8988T (cell line): ENCODE measurements at places on chromosomes 6 and 20.

DNA sequence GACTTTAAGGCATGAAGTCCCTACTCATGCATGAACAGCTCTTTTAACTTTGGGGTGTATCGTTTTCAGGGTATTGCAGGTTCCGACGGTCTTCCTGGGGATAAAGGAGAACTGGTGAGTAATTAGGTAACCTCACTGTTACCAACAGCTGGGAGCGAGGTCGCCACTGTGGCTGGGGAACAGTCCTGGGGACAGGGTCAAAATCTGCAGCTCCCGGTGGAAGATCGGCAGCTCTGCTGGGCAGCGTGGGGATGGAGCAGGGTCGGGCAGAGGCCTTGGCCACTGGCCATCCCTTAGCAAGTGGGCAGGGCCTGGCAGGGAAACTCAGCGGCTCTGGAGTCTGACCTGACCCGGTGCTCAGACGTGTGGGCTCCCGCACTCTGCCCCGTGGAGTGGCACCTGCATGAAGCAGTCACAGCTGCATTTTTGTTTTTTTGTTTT lies 16.1 kb downstream of the COL9A3 start:
- no peak for DNase-seq

GRCh38 chr20:12391099-12391498 lies 473.4 kb downstream of the BTBD3 start:
- no peak for DNase-seq

DNA sequence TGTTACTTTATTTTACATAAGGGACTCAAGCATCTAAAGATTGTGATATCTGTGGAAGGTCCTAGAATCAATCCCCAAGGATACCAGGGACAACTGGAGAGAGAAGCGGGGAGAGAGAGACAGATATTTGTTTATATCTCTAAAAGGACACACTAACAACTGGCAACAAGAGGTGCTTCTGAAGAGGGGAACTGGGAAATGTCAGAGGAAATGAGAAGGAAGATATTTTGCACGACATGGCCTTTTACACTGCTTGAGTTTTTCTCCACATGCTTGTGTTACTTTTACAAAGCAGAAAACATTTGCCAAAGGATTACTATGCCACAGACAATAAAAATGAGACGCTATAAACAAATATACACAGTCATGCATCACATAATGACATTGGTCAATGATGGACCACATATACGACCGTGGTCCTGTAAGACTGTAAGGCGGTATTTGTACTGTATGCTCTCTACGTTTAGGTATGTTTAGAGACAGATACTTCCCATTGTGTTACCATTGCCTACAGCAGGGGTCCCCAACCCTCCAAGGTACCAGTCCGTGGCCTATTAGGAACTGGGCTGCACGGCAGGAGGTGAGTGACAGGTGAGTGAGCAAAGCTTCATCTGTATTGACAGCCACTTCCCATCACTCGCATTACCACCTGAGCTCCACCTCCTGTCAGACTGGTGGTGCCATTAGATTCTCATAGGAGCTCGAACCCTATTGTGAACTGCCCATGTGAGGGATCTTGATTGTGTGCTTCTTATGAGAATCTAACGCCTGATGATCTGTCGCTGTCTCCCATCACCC lies 64.6 kb upstream of the PTPN1 start:
- no peak for DNase-seq

GRCh38 chr20:61560361-61560853 lies 308.3 kb downstream of the CDH4 start:
- DNase-seq = no peak

DNA sequence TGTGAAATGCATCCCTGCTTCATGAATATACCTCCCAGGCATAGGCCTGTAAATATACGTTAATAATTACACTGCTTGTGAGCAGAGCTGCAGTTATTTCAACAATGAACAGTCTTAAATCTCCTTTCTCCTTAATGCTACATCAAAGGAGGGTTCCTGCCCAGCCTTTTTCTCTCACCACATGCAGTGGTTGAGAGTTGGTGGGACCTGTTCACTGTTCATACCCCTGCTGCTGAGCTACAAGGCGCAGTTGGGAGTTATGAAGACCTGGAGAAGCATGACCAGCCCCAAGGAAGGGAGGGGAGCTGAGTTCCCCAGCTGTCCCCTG lies 111.9 kb upstream of the FOXQ1 start:
- no peak for DNase-seq

DNA sequence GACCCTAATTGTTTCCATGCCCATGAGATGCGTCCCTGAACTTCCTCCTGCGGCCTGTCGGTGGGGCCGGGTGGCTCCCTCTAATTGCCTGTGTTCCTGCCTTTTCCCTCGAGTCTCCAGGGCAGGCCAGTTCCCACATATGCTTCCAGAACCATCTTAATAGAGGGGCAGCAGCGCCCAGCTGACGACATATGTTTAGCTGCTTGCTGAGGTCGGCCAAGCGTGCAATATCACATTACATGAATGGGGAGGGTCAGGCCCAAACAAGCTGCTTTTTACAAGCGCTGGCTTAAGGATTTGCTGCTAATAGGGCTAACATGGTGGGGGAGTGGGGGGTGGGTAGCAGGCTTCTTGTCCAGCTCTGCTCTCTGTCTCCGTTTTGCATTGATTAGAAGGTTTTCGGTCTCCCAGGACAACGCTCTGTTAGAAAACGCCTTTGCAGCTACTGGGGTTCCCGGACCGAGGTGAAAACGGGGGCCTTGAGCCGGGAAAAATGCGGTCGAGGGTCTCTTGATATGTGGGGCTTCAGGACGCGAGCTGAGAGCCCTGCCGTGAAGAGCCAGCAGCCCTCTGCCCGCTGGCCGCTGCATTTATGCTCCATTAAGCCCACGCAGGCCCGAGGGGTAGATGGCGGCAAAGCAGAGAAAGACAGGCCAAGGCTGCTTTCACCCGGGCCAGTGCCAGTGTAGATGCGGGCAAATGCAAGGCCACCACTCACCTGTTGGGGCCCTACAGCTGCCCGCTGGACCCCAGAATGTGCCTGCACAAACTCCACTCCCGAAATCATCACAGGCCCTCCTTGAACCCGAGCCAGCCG lies 308.5 kb downstream of the BMP7 start:
- no peak for DNase-seq

- no peak for DNase-seq
These were observed 54.3 kb upstream of the IYD start for GRCh38 chr6:150314230-150315188.

DNA sequence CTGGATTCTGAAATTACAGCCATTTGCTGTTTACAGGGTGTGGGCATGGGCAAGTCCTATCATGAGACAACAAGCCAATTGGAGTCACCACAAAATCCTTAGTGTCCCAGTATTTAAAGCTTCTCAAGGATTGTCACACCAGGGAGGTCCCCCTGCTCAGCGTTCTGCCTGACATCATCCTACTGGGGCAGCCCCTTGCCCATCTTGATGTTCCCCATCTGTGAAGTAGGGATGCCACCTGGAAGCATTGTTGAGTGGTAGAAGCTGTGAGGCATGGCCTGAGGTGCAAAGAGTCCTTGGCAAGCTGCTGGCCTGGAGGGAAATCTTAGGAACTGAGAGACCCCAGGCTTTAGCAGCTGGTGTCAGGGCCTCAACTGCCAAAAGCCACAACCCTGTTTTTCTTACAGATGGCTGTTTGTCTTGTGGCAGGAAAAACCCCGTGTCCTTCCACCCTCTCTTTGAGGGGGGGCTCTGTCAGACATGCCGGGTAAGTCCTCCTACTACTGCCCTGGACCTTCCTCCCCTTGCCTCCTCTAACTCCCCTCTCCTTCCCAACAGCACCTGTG lies 23.3 kb upstream of the MAPRE1 start:
- DNase-seq = no peak

- DNase-seq = no peak
These were observed 199.8 kb downstream of the SMOC2 start for GRCh38 chr6:168640768-168641167.

- DNase-seq = no peak
These were observed 76.5 kb downstream of the STMND1 start for GRCh38 chr6:17178326-17178725.

DNA sequence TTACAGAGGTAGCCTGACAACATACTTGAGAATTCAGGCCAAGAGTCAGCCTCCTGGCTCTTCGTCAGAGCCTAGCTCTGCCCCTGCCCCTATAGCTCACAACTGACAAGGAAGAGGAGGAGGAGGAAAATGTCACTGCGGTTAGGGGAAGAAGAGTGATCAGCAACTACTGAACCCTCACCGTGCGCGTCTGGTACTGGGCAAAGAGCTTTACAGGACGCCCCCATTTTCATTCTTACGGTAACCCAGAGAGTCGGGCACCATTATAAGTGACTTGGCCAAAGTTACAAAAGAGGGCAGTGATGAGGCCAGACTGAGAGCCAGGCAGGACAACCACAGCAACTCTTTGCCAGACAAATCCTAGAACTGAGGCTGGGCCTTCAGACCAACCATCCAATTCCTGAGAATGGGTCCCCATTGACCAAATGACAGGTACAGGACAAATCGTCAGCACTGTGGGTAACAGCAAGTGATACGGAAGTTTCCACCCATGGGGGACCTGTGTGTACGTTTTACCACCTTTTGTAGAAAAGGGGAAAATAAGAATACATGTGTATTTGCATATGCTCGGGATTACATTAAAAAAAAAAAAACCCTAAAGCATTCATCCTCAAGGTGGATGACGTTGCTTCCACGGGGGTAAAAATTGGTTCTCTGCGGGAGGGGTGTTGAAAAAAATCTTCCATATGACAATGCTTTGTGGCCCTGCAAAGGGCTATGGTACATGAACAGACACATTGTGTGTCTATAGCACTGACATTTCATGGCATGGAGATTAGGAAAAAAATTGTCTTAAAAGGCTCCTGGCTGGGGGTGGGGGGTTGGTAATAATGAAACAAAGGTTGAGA lies 118.0 kb downstream of the NFATC2 start:
- no peak for DNase-seq

- no peak for DNase-seq
These were observed 67.1 kb upstream of the FLRT3 start for GRCh38 chr20:14404515-14404914.
